Panc1 (cell line): ENCODE measurements at places on chromosomes 7 and 10. TPM values are rescaled to one million over a fixed set of nuclear protein-coding genes. Genes with fewer than 3 reads are reported as not detected.

MSMB gene
- total RNA-seq, result not detected

DNA sequence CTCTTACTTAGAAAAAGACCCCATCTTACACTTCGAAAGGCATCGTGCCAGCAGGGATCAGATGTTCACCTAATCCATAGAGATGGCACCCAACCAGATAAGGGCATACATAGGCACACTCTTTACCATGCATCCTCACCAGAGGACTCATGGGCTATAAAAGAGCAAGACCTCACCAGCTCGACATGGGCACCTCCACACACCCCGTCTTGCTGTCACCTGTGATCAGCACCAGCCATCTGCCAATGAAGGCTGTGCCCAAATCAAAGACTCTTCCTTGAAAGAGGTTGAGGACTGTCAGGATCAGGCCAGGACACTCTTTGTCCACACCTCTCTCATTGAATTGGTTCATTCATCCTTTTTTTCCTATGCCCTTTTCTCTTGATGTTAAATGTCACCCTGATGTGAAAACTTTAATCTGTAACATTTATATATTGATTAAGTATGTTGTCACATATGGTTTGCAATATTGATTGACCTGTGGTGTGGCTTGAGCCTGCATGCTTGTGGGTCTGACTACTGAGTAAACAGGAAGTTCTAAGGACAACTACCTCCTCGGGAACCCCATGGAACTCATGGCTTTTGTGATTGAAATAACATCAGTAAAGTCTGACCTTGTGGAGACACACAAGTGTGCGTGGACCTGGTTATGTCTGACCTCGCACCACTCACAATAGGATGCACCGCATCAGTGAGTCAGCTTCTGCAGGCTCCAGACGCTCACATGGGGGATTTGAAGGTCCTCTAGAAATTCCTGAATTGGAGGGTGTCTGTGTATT lies 75.5 kb downstream of the HTR5A start:
- DNase-seq, result no peak

- no peak for DNase-seq
These were observed 66.7 kb downstream of the RNF216 start for GRCh38 chr7:5714657-5715337.

- no peak for DNase-seq
These were observed at the start of gene ZNF804B for GRCh38 chr7:88759230-88760135. TSS of gene ZNF804B (plus strand) at chr7:88759700. CDS start at chr7:88759977, 277 bp downstream.

LRMDA gene
- 1.2 TPM for total RNA-seq

LMTK2 gene
- total RNA-seq, result 25.4 TPM

GRCh38 chr10:126935263-126935946 lies 30.2 kb downstream of the DOCK1 start:
- no peak for DNase-seq

TUBAL3 gene
- not detected for total RNA-seq

GRCh38 chr7:130719541-130719940 lies 14.5 kb downstream of the KLF14 start:
- DNase-seq, result no peak

PNLIPRP3 gene
- not detected for total RNA-seq

- no peak for DNase-seq
These were observed 830.7 kb downstream of the GRID1 start for GRCh38 chr10:85535926-85536325.

DNA sequence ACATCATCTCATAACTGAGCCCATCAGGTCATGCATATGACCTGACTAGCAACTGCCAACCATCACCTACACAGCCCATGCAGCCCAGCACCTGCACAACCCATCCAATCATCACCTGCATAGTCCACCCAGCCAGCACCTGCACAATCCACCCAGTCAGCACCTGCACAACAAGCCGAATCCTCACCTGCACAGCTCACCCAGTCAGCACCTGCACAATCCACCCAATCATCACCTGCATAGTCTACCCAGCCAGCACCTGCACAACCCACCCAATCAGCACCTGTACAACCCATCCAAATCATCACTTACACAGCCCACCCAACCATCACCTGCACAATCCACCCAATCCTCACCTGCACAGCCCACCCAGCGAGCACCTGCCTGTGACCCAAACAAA lies 33.4 kb upstream of the WDFY4 start:
- no peak for DNase-seq

DNA sequence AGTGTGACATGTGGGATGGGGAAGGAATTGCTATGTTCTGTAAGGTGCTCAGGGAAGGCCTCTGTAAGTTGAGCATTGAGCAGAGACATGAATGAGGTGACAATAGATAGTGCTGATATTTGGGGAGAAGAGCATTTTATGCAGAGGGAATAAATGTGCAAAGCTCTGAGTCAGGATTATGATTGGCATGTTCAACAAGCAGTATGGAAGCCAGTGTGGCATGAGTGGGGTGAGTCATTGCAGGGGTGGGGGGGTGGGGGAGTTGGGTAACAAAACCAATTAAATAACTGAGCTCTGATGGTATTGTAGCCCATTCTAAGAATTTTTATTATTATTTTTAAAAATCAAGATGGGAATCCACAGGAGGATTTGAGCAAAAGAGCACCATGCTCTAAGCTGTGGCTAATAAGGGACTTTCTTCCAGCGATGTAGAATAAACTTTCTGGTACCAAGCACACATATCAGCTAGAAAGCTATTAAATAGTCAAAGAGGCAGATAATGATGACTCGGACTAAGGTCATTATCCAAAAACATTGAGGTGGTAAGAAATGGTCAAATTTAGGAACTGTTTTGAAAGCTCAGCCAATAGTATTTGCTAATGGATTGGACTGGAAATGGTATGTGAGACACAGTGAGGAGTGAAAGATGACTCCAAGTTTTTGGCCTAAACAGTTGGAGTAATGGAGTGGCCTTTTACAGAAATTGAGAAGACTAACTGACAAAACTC lies 96.4 kb downstream of the PRKG1 start:
- no peak for DNase-seq

- DNase-seq, result peak; percentile 56
These were observed 100.0 kb downstream of the INPP5A start for GRCh38 chr10:132637477-132638129.

LRRD1 gene
- 0.05 TPM for total RNA-seq

SPOCK2 gene
- total RNA-seq, result 4.8 TPM

DNA sequence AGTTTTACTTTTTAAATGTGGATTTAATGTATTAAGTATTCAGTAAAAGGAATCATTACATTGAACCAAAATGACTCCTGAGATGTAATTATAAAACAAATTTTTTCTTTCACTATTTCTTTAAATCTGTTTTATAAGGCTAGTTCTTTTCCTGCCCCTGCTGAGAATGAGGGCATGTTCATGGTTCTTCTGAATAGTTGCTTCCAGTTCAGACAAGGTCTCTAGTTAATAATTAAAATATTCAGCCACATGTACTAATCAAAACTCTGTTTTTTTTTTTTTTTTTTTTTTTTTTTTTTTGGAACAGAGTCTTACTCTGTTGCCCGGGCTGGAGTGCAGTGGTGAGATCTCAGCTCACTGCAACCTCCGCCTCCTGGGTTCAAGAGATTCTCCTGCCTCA lies 321.2 kb downstream of the DNAJB9 start:
- no peak for DNase-seq

ANKRD7 gene
- total RNA-seq, result 1.0 TPM

OR13A1 gene
- total RNA-seq, result not detected

DNA sequence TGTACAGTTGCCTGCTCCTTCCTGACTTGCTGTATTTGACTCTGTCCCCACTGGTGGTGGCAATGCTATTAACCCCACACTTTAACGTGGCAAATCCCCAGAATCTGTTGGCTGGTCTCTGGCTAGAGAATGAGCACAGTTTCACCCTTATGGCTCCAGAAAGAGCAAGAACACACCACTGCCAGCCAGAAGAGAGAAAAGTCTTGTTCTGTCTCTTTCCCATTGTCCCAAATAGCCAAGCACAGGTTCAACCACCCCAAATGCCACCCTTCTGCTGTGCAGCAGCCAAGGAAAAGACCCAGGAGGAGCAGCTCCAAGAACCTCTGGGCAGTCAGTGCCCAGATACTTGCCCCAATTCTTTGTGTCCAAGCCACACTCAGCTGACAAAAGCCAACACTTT lies 11.3 kb downstream of the SLC16A9 start:
- DNase-seq, result no peak

- no peak for DNase-seq
These were observed 1.3 kb downstream of the MIOS start for GRCh38 chr7:7567898-7568531.

DNA sequence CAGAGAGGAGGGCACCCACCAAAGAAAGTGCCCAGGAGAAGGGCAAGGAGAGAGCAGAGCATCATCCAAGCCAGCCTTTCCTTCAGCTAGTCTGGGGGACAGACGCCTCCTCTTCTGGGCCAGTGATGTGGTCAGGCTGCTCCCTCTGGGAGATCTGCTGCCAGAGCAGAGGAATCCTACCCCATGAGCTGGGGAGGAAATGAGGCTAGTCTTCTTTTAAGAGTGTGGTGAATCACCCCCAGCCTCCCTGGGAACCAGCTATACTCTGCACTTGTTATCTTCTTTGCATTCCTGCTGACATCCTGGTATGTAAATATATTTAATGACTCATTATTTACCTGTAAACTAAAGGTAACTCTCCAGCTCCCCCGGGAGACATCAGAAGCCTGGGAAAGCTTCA lies 41.6 kb upstream of the EPHB6 start:
- peak; percentile 72 for DNase-seq

ERV3-1 gene
- total RNA-seq, result 23.1 TPM

DNA sequence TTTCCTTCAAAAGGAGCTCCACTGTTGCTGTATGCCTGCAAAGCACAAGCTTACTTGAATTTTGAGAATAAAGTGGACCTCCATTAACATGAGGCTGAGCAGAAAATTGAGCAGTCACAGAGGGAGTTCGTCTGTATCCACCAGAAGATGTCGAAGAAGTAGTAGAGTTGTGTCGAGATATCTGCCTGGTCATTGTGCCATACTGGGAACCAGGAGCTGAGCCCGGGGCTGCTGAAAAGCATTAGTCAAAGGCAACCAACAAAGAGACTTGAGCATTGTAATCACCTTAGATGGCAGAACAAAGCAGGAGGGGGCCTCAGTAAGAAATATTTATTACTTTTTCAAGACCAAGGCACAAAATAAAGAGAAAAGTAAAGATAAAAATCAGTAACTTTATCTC lies 61.5 kb downstream of the PDSS1 start:
- DNase-seq, result no peak

ATP5MK gene
- total RNA-seq, result 694 TPM

NKX1-2 gene
- 0.15 TPM for total RNA-seq

SPDYE8 gene
- total RNA-seq, result not detected

DNA sequence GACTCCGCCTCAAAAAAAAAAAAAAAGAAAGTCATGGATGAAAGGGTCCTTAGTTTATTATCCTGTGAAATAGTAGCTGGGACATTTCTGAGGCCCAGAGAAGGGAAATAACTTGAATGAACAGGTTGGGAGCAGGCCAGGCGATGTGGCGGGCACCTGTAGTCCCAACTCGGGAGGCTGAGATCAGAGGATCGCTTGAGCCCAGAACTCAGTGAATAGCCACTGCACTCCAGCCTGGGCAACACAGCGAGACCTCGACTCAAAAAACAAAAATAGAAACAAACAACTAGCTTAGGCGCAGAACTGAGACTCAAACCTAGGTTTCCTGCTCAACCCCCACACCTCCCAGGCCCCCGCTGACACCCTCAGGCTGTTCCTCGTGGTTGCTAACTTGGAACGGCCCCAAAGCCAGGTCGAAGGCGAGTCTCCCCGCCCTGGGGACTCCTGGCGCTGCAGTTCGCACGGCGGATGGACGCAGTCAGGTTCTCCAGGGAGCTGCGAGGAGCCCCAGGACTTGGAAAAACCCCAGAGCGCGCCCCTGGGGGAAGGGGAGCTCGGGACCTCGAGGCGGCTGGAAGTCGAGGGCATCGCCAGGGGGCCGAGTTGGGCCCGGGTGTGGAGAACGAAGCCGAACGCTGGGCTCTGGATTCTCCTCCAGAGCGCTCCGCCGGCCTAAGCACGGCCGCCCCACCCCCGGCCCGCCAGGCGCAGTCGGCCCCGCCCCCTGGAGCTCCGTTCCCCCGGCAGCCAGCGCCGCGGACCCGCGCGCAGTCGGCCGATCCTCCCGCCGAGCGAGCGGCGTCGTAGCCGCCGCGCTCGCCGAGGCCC lies at the start of gene STOX1:
Gene STOX1 (plus strand): TSS at position 768 of the 828 bp plus-strand sequence. CDS start 93 bp downstream, outside the sequence.
- DNase-seq, result no peak

DNA sequence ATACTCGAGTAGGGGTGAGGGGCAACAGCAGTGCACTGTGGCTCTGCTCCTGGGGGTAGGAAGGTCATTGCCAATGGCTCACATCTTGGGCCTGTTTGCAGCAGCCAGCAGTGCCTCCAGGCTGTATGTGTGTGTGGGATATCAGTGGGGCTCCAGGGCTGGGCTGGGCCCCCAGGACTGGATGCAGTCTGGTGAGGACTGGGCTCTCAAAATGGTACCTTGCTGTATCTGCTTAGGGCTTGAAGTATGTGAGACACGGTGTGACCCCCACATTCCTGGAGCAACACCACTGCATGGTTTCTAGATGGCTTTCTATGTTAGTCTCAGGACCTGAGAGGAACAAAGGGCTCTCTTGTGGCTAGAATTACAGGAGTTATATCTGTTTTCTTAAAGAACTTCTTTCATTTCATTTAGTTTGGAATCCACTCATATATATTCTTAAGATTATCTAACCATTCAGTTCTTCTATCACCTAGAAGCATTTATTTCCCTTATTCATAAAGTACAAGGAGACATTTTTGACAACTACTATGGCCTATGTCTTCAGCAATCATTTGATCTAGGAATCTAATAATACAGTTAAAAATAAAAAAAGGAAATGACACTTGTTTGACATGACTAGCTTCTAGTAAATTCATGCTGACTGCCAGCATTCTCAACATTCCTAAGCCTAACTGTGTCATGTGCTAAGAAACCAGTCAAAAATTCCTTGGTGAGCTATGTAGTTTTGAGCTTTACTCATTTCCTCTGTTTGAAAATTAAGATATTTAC lies 443.2 kb upstream of the SEMA3A start:
- DNase-seq, result peak; percentile 74

DNA sequence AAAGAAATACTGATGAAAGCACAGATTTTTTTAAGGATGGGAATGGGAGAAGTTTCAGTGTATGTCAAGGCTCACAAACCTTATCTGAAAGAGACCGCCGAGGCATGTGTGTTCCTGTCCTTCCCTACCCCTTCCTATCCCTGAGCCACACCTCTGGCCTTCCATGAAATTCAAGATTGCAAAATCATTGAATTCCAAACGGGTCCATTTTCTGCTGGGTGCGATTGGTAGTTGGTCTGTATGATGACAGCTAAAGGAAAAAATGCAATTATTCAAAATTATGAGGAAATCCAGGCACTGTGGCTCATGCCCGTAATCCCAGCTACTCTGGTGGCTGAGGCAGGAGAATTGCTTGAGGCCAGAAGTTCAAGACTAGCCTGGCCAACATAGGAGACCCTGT lies 170.1 kb downstream of the ARHGAP12 start:
- DNase-seq, result no peak

HTR7 gene
- total RNA-seq, result 0.33 TPM
